ENCODE measurements at places on chromosomes 5 and 9.

DNA sequence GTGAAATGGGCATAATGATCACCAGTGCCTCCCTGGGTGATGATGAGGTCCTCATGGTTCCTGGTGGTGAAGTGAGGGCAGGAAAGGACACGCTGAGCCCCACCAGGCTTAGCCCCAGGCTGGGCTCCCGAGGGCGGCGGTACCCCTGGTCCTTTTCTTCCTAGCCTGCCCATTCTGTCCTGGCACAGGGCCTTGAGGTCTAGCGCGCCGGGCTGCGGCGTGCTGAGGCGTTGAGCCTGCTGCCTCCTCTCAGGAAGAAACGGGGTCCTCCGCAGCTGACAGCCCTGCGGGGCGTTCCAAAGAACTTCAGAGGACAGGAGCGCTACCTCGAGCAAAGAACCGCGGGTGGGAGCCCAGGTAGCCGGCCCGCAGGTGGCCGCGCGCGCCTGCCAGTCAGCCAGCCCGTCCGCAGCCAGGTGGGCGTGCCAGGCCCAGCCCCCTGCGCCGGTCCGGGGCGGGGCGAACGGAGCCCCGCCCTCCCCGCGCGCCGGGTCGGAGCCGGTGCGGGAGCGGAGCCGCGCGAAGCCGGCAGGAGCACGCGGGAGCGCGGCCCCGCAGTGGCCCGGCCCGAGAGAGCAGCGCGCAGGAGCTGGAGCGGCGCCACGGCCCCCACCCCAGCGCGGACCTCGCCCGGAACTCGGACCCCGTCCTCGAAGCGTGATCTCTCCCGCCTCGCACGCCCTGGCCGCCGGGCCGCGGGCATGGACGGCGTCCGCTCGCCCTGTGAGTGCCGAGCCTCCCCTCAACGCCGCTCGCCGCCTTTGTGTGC is at the start of gene WNK2:
TSS of gene WNK2 (plus strand) at position 477 of the 769 bp plus-strand sequence. CDS start 791 bp downstream, outside the sequence.
- no peak for DNase-seq

GRCh38 chr5:50738864-50739263 is 72.4 kb downstream of the PARP8 start:
- DNase-seq = no peak

DNA sequence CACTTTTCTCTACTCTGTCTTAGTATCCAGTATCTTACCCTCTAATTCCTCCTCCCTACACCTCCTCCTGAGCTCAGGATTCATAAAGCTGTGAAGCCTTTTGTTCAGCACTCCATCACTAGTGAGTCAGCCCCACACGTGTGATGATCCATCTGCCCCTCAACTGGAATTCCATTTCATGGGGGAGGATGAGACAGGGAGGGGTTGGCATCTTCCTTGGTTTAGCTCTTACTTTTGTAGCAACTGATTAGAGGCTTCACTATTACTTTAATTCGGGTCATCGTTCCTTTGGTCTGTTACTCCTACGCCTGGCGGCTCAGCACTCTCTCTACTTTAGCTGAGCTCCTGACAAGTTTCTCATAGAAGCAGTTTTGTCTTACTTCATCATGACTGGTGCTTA is 11.8 kb downstream of the BTNL8 start:
- no peak for DNase-seq

- DNase-seq = no peak
Measured at GRCh38 chr9:108565651-108566378, 290.0 kb downstream of the ACTL7B start.
